ENCODE measurements at places on chromosomes 16 and 17. TPM values are rescaled to one million over a fixed set of nuclear protein-coding genes. Genes with fewer than 3 reads are reported as not detected.

- peaks cover 57% of the 10 kb centered on the region for H3K36me3 ChIP-seq
- H3K27me3 ChIP-seq = no peaks in the 10 kb centered on the region
- no peak overlapping the region for H3K27ac ChIP-seq
- H3K4me3 ChIP-seq = no peak overlapping the region
- no peaks in the 10 kb centered on the region for H3K4me1 ChIP-seq
These were observed 35.8 kb upstream of the PITPNM3 start for GRCh38 chr17:6592173-6592572.

GRCh38 chr17:53472586-53472985 is 350.1 kb upstream of the KIF2B start:
- no peaks in the 10 kb centered on the region for H3K27me3 ChIP-seq
- DNase-seq = no peak
- H3K36me3 ChIP-seq = no peaks in the 10 kb centered on the region
- peaks cover 2% of the 10 kb centered on the region for H3K4me1 ChIP-seq
- no peak overlapping the region for H3K4me3 ChIP-seq
- no peak overlapping the region for H3K27ac ChIP-seq

DNA sequence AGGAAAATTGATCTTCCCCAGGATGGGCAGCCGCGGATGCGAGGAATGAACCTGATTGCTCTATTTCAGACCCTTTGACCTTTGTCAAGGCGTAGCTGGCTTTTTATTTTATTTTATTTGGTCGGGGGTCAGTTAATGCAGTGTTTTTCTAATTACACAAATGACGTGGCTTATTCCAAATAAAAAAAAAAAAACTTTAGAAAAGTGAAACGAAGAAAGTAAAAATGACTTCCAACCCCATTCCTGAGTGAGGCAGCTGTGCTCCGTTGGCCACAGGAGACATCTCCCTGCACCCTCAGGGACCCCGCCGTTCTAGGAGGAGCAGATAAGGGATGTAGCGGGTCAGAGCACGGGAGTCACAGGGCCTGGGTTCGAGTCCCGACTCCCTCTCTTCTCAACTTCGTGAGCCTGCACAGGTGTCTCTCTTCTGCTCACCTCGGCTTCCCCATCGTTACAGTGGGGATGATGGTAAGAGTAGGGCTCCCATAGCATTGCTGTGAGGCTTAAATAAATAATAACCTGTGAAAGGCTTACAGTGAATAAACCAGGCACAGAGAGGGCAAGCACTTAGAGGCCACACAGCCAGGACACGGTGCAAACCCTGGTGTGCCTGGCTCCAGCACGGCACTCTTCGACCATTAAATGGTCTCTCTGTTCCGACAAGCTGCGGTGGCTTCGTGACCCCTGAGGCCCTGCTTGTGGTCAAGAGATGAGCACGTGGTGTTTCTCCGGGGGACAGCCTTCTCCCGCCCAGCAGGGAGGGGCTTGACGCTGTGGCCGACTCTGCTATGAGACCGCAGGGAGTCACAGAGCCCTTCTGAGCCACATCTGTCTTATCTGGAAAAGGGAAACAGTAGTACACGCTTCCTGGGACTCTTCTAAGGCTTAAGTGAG is 10.2 kb downstream of the FOXF1 start:
- no peak for DNase-seq
- H3K36me3 ChIP-seq = no peaks in the 10 kb centered on the region
- H3K27ac ChIP-seq = no peak overlapping the region
- no peak overlapping the region for H3K4me3 ChIP-seq
- peaks cover 2% of the 10 kb centered on the region for H3K4me1 ChIP-seq

DNA sequence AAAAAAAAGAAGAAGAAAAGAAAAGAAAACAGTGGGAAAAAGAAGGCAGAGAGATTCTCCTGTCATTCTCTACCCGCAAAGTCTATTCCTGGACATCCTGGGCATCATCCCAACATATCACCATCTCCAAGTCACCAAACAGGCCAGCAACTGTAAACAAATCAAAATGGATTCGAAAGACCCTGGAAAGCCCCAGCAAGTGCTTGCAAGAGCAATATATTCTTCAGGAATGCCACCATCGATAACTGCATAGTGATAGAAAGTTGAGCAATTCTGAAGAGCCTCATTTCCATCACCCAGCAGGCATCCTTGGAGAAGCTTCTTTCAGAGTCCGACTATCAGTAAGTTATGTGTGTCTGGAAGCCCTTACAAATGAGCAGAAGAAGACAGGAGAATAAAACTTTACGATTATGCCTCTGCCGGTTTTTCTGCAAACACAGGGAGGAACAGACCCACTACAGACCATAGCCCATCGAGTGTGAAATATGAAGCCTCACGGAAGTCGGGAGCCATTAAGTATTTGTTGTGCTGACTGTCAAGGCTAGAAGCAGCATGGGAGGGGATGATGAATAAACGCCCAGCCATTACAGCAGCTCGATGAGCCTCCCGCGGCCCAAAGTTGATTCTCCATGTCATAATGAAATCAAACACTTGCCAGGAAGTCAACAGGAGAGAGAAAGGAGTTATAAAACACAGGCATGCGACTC is 64.5 kb upstream of the SEC14L1 start:
- H3K27me3 ChIP-seq = peaks cover 78% of the 10 kb centered on the region
- no peaks in the 10 kb centered on the region for H3K36me3 ChIP-seq
- no peak overlapping the region for H3K4me3 ChIP-seq

DNA sequence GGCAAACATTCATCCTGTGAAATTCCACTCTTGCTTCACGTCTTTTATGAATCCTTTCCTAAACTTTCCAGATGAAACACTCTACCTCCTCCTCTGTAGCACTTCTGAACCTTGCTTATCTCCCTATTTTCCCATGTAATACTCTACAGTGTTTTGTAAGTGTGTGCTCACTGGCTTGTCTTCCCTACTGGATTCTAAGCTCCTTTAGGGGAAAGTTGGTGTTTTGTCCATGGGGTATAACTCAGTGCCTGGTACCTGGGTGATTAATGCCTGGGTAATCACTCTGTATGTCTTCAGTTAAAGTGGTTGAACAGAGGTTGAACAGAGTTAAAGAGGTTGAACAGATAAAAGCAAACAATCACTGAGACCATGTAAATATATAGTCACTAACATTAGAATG is 3.8 kb upstream of the KAT7 start:
- no peak overlapping the region for H3K27ac ChIP-seq
- DNase-seq = no peak
- H3K4me3 ChIP-seq = no peak overlapping the region
- H3K4me1 ChIP-seq = peaks cover 18% of the 10 kb centered on the region

DNA sequence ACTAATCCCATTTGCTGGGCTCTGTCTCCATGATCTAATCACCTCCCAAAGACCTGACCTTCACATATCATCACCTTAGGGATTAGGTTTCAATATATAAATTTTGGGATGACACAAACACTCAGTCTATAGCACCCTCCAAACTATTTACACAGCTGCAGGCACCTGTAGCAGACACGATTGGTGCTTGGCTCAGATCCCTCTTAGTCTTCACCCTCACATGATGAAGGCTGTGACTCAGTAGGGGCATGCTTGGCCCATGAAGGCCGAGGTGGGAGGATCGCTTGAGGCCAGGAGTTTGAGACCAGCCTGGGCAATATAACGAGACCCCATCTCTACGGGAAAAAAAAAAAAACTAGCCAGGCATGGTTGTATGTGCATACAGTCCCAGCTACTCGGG is 73.5 kb downstream of the HS3ST2 start:
- DNase-seq = no peak
- no peaks in the 10 kb centered on the region for H3K4me1 ChIP-seq
- no peak overlapping the region for H3K27ac ChIP-seq
- H3K4me3 ChIP-seq = no peak overlapping the region

DNA sequence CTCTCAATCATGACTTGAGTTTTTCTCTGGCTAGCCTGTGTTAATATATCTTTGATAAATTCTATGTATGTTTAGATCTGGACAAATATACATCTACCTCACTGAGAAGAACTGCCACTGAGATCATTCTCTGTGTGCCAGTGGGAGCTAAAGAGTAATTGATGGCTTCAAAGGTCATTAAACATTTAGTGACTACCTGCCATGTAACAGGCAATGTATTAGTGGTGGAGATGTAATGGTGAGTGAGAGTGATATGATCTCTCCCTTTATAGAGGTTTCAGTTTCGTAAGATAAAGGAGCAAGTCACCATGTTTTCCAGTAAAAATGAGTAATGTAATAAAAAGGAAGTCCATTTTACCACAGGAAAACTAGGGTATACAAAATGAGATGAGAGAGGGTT is 235.8 kb upstream of the CDH8 start:
- H3K27ac ChIP-seq = no peak overlapping the region
- no peak for DNase-seq
- no peaks in the 10 kb centered on the region for H3K27me3 ChIP-seq
- H3K4me1 ChIP-seq = no peaks in the 10 kb centered on the region
- H3K4me3 ChIP-seq = no peak overlapping the region

GRCh38 chr16:84059946-84060901 is 17.6 kb upstream of the SLC38A8 start:
- DNase-seq = no peak
- no peak overlapping the region for H3K4me3 ChIP-seq
- no peaks in the 10 kb centered on the region for H3K27me3 ChIP-seq

DNA sequence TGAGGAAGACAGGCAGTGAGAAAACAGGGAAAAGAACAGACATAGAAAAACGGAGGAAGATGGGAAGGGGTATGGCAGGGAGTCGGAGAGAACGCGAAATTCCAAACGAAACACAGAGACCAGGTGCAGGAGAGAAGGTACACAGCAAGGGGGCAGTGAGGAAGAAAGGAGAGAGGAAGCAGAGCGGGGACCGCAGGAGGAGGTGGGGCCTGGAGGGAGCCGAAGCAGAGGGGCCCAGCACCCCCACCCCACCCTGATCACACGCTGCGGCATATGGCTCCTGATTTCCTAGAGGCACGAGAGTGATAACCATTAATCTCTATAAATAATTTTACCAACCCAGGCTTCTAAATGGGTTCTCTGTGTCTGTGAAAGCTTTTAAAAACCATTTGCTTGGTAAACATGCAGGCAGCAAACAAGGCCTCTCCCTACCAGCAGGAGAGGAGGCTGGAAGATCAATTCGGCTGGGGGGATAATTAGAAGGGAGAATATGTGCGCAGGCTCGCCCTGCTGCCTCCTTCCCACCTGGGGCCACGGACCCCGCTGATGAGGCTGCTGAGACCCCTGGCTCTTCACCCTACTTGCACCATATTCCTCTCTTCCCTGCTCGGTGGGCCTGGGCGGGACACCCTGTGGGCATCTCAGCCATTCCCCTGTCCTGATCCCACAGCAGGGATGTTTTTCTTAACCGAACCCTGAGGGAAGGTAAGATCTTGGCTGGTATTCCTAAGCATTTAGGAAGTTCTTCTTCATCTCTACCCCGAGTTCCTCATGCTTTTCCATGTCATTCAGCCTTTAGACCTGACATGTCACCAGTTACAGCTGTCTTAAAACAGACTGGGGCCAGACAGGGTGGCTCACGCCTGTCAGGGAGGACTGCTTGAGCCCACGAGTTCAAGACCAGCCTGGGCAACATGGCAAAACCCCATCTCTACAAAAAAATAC is 86.7 kb downstream of the TMEM132E start:
- H3K27ac ChIP-seq = no peak overlapping the region
- H3K36me3 ChIP-seq = no peaks in the 10 kb centered on the region
- H3K27me3 ChIP-seq = peaks cover 76% of the 10 kb centered on the region
- no peak overlapping the region for H3K4me3 ChIP-seq
- no peak for DNase-seq

DNA sequence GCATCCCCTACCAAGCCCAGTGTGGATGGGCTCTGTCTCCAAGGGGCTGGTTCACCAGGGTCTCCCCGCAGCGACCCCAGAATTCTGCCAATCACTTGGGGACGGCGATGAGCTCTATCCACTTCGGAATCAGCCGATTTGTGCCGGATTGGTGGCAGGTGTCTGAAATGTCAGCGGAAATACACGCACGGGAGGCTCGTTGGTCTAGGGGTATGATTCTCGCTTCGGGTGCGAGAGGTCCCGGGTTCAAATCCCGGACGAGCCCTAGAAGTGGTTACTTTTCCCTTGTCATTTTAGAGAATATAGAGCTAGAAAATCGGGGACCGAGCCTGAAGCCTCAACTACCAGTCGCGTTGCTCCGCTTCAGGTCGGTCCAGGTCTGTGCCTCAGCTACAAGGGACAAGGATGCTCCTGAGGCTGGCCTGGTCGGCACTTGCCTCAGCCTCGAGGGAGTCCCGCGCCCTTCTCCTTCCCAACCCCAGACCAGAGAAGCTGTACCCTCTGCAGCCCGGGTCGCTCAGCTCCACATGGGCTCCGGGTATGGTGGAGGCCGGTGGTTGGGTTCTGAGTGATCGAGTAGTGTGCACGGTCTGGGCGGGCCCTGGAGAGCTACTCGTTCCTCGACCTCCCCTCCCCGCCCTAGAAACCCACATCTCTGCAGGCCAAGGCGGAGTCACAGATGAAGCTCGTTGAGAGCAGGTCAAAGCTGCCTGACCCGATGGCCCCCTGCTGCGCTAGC is 16.0 kb upstream of the OR1F1 start:
- H3K27me3 ChIP-seq = peaks cover 84% of the 10 kb centered on the region
- no peak overlapping the region for H3K27ac ChIP-seq
- H3K36me3 ChIP-seq = no peaks in the 10 kb centered on the region
- peaks cover 13% of the 10 kb centered on the region for H3K4me1 ChIP-seq

GRCh38 chr17:48445248-48445620 is 15.2 kb upstream of the SKAP1 start:
- DNase-seq = no peak
- no peaks in the 10 kb centered on the region for H3K36me3 ChIP-seq
- H3K27me3 ChIP-seq = no peaks in the 10 kb centered on the region
- H3K27ac ChIP-seq = no peak overlapping the region
- no peak overlapping the region for H3K4me3 ChIP-seq
- peaks cover 14% of the 10 kb centered on the region for H3K4me1 ChIP-seq

DNA sequence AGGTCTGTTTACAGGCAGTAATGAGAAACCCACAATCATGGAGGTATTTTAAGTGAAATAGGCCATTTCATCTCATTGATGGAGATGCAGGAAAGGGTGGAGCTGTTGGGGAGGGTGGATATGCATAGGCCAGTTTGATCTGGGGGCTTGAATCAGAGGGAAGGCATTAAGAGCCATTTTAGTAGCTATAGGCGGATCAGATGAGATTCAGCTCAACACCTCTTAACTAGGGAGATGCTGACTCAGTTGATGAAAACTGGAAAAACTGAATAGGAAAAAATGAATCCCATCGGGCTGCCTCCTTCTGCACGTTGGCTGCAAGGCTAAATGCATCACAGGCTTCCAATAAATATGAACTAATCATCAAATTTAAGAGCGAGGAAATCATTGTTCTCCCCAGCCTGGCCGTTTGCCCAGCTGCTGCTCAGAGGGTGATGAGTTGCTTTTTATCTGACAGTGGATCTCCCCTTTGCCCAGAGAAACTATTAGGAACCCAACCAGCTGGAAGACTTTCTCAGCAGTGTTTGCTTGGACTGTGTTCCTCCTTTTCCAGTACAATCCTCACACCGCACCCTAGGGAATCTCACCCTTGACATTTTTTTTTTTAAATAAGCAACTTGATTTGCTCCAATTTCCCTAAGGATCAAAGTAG is 149.6 kb downstream of the SOX9 start:
- no peak overlapping the region for H3K4me3 ChIP-seq
- H3K27me3 ChIP-seq = no peaks in the 10 kb centered on the region
- H3K36me3 ChIP-seq = no peaks in the 10 kb centered on the region
- no peak for DNase-seq
- H3K4me1 ChIP-seq = peaks cover 39% of the 10 kb centered on the region

- H3K4me1 ChIP-seq = no peaks in the 10 kb centered on the region
- no peak for DNase-seq
- H3K4me3 ChIP-seq = no peak overlapping the region
- no peaks in the 10 kb centered on the region for H3K36me3 ChIP-seq
These were observed 30.4 kb upstream of the CRHR1 start for GRCh38 chr17:45753645-45754225.

The P3H4 gene
- total RNA-seq = 62.0 TPM

The WNT3 gene
- total RNA-seq = 66.4 TPM

The KRTAP9-2 gene
- not detected for total RNA-seq

The CRHR1 gene
- 0.36 TPM for total RNA-seq

Measured in mesothelial cell of epicardium (in vitro differentiated cells).